ENCODE measurements at places on chromosomes 3 and 15. TPM values are rescaled to one million over a fixed set of nuclear protein-coding genes. Genes with fewer than 3 reads are reported as not detected.

IGSF11 gene
- 0.71 TPM for total RNA-seq

ALDH1A2 gene
- total RNA-seq = 8.1 TPM

ANKUB1 gene
- total RNA-seq = 3.0 TPM

MKRN3 gene
- 2.3 TPM for total RNA-seq

EPHB1 gene
- 7.3 TPM for total RNA-seq

DAZL gene
- not detected for total RNA-seq

KPNA4 gene
- 13.3 TPM for total RNA-seq

TNIK gene
- 38.6 TPM for total RNA-seq

SLC22A14 gene
- total RNA-seq = not detected

ZNF774 gene
- 4.4 TPM for total RNA-seq

MESP1 gene
- total RNA-seq = 1.2 TPM

ABHD10 gene
- total RNA-seq = 3.2 TPM

SLC28A2 gene
- total RNA-seq = not detected

OIP5 gene
- not detected for total RNA-seq

TPRA1 gene
- total RNA-seq = 44.4 TPM

NDN gene
- total RNA-seq = 23.4 TPM
